ENCODE measurements at places on chromosomes 1 and 21. TPM values are rescaled to one million over a fixed set of nuclear protein-coding genes. Genes with fewer than 3 reads are reported as not detected.

- peak; percentile 54 for DNase-seq
These were observed 136.8 kb downstream of the PTPRC start for GRCh38 chr1:198775606-198776005.

- DNase-seq = no peak
These were observed 13.9 kb downstream of the OR14I1 start for GRCh38 chr1:248688527-248689298.

GRCh38 chr1:24351918-24352627 is 32.9 kb downstream of the GRHL3 start:
- DNase-seq = peak; percentile 17

DNA sequence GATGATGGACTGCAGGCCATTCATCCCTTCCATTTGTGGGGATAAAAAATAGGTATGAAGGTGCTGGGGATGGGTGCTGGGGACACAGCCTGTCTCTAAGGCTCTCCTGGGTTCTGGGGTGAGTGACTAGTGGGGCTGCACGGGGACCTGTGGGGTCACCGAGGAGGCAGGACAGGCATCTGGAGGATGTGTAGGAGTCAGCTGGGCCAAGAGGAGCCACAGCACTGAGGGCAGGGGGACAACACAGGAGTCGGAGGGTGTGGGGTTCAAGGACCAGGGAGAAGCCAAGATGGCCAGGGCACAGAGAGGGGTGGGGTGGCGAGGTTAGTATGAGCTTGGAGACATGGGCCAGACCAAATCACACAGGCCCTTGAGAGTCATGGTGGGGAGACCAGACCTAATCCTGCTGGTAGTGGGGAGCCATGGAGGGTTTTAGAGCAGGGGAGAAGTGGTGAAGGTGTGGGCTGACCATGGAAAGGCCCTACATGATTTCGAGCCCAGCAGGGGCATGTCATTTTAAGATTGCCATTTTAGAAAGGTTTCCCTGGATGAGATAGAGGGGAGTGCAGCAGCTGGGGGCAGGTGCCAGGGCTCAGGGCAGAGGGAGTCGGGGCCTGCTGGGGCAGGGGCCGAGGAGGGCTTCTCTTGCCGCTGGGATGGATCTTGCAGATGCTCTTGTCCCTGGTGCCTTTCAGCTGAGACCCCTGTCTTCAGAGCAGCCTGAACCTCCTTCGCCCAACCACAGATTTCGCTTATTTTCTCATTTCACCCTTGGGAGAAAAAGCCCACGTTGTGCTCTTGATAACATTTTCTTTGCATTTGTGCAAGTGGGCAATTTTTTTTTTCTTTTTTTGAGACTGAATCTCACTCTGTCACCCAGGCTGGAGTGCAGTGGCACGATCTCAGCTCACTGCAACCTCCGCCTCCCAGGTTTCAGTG is 22.7 kb downstream of the SERINC2 start:
- DNase-seq = no peak

- DNase-seq = no peak
These were observed 71.2 kb upstream of the RUNX3 start for GRCh38 chr1:25001125-25001915.

- DNase-seq = no peak
These were observed 79.0 kb upstream of the DNAH14 start for GRCh38 chr1:224850446-224850845.

- DNase-seq = no peak
These were observed 75.1 kb upstream of the DPH5 start for GRCh38 chr1:101100674-101101073.

GRCh38 chr21:14751602-14752344 is 205.7 kb upstream of the SAMSN1 start:
- DNase-seq = no peak

DNA sequence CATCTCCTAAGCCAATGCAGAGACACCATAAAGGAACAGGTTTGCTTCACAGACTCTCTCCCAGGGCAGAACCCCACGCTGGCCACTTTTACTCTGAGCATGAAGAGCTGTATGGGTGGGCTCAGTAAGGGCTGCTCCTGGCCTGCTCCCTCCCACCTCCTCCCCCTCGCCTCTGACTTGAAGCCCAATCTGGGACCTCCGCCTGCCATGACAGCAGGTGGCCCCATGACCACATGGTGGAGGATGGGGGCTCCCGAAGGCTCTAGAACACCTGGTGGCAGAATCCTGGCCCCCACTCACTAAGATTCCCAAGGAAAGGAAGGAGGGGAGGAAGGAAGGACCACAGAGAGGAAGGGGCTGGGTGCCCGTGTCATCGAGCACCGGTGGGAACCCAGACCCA is 23.7 kb downstream of the CASZ1 start:
- no peak for DNase-seq

DNA sequence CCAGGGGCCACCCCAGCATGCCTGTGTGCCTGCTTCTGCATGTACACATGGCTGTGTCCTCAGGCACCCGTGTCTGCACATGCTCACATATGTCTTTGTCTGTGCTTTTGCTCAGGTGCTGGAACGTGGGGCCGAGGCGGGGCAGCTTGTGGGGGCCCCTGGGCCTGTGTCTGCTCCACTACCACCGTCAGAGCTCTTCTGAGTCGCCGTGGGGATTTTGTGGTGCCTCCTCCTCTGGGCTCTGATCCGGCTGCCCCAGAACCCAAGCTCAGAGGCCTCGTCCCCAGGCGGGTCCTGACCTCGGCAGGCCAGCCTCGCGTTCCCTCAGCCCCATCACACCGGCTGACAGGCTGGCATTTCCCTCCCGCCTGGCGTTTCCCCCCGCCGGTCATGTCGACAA is 104.6 kb upstream of the ACTRT2 start:
- DNase-seq = no peak

DNA sequence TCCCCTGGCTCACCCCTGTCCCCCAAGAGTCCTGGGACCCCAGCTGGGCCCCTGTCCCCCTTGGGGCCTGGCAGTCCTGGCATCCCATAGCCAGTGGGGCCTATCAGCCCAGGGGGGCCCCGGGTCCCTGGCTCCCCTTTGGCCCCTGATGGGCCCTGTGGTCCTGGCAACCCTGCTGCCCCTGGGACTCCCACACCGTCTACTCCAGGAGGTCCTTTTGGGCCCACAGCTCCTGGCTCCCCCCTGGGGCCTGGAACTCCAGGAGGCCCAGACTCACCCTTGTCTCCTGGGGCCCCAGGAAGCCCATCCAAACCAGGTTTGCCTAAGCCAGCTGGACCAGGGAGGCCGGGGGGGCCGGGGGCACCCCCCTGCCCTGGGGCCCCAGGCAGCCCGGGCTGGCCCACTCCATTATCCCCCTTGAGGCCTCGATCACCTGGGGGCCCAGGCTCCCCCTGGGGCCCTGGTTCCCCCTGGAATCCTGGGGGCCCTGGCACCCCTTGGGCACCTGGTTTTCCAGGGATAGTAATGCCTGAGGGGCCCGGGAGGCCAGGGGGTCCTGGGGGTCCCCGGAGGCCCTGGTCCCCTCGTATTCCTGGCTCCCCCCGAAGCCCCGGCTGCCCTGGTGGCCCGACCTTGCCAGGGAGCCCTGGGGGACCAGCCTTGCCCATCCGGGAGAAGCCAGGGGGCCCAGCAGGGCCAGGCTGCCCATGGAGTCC is 10.1 kb downstream of the ADPRS start:
- DNase-seq = no peak

DNA sequence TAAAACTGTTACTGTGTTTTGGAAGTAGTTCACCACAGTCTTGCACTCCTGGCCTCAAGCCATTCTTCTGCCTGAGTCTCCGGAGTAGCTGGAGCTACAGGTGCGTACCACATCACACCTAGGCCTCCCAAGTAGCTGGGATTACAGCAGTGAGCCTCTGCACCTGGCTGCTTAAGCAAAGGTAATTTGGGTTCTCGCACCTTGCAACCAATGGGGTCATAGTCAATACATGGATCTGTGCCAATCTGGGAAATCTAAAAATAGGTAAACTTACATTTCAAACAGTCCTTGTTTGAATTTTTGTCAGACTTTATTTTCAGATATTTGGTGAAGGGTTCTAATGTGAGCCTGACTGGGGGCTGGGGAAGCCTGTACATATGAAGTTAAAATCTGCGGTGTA is 466.5 kb downstream of the PCP4 start:
- DNase-seq = no peak

GRCh38 chr1:6391951-6392808 is 1.4 kb downstream of the ACOT7 start:
- DNase-seq = no peak

- no peak for DNase-seq
These were observed 75.4 kb downstream of the CDC7 start for GRCh38 chr1:91575909-91576519.

- DNase-seq = no peak
These were observed 8.7 kb downstream of the SH3BP5L start for GRCh38 chr1:248817065-248817464.

GRCh38 chr1:31795801-31796621 is 19.8 kb downstream of the SPOCD1 start:
- peak; percentile 77 for DNase-seq

DNA sequence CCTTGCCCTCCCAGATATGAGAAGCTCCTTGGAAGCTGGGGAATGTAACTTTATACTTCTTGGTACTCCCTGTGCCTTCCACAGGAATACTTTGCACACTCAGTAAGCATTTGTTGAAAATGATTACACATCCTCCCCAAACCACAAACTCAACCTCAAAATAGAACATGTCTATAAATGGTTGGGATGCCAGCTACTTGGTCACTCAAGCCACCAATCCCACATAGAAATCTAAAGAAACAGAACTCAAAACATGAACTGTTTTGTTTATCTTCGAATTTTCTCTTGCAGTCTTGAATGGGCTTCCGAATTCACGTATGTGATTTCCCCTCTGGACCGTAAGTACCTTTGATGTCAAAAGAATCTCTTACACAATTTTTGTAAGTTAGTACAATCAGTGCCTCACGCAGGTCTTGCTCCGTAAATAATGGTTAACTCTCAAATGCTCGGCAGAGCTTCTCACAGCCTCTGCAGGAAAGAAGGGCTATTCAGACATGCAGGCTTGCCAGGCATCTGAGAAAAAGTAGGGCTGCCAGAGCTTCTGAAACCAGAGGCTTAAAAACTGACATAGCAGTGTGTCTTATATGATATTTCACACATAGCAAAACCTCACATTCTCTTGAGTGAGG is 26.9 kb downstream of the SORT1 start:
- DNase-seq = peak; percentile 96

DNA sequence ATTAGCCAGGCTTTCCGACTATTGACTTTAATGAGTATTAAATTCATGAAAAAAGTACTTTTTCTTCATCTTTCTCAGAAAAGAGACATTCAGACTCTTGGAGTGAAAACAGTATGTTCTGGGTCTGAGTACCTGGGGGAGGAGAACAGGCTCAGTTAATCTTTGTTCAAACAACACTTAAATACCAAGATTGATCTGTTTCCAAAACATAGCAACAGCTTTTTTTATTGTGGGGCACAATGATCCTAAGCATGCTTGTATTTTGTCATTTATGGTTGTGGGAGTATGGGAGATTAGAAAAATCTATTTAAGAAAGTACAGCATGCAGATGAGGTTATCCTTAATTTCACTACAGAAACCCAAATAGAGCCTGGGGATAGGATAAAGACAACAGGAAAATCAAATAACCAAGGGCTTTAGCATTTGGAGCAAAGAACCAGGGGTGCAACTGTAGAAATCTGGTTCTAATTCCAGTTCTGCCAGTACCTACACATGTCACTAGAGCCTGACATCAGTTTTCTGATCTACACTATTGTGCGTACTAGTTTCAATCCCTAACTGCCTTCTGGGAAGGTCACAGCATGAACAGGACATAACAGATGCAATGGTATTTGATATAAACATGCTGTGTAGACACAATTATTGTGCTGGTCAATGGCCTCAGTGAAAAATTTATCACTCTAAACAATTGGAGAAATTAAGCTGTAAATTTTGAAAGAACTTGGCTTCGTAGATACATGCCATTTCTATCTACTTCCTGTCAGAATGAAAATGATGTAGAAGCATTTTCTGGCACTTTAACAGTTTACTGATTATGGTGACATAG is 91.2 kb downstream of the KCNK1 start:
- no peak for DNase-seq

DNA sequence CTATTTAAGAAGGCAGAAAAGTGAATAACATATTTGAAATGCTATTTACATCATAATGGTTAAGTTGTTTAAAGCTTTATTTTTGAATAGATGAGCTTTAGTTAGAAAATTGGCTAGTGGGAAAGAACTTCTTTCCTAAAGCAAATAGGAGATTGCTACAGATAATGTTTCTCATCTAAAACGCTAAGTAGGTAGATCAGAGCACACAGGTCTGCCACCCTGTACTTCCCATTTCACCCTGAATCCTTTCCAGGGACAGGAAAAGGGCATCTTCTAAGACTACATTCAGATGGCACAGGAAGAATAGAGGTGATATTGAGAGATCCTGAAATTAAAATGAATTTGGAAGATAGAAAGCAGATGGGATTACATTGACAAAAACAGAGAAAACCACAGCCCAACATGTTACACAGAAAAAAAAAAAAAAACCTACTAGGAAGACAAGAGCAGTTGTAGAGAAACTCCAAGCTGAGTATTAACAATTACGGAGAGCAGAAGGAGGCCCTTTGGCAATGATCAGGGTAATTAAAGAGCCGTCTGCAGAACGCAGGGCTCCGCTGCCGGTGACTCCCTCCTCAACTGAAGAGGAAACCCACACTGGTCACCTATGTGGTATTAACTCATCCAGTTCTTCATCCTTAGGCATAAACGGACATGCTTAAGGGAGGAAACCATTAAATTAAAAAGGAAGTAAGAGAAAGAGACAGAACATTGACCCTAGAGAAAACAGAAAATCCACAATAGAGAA is 53.6 kb upstream of the MAP10 start:
- DNase-seq = no peak

GRCh38 chr1:83905315-83905907 is 93.5 kb downstream of the TTLL7 start:
- no peak for DNase-seq

- DNase-seq = no peak
These were observed 50.3 kb downstream of the GIPC2 start for GRCh38 chr1:78096017-78096416.

- DNase-seq = no peak
These were observed 19.6 kb upstream of the HMGN2 start for GRCh38 chr1:26452459-26453183.

- no peak for DNase-seq
These were observed 18.0 kb upstream of the CR1L start for GRCh38 chr1:207626972-207627337.

IFNAR1 gene
- total RNA-seq = 42.9 TPM

CRP gene
- total RNA-seq = not detected

IGFN1 gene
- not detected for total RNA-seq

FOXD3 gene
- total RNA-seq = not detected

TMEM61 gene
- not detected for total RNA-seq

OR2T11 gene
- total RNA-seq = not detected

OLFML2B gene
- total RNA-seq = 14.7 TPM

FAM72D gene
- total RNA-seq = 1.00 TPM

JUN gene
- 100 TPM for total RNA-seq

FCRLB gene
- total RNA-seq = 0.72 TPM

CR2 gene
- 0.09 TPM for total RNA-seq

PKP1 gene
- 0.07 TPM for total RNA-seq

SLFNL1 gene
- total RNA-seq = 0.14 TPM

Data from astrocyte (in vitro differentiated cells and primary cell).